ENCODE measurements at places on chromosomes 13 and 19. TPM values are rescaled to one million over a fixed set of nuclear protein-coding genes. Genes with fewer than 3 reads are reported as not detected.
A peak's percentile ranks its signal among the peaks of the same experiment; 100 is the strongest.

DNA sequence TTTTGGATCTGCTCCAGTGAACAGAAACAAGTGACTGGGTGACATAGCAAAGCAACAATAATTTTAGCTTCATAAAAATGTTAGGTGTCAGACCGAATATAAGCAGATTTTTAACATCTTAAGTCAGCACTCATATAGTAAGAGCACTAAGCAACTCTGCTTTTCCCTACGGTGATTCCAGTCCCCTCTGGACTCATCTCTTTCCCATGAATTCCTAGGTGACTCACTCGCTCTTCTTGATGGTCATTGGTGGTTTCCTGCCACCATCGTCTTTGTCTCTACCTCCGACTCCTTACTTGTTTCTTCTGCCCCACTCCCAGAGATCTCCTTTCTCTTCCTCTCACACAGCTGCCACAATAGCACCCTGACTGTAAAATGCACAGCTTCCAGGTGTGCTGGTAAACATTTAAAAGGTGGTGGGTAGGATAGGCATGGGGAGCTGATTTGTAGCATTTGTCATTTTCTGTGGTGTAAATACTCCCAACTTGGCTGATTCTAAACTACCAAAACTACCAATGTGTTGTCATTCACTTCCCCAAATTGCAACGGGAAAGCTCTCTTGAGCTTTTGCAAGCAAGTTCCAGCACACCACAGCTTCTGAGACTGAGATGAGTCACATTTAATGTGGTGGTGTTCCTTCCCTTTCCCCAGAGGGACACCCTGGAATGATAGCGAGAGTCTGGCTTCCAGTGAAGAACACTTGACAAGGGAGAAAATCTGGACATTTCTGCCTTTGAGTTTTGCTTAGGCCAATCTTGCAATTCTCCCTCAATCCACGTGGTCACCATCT is 42.8 kb upstream of the CLDN10 start:
- DNase-seq, result no peak

DNA sequence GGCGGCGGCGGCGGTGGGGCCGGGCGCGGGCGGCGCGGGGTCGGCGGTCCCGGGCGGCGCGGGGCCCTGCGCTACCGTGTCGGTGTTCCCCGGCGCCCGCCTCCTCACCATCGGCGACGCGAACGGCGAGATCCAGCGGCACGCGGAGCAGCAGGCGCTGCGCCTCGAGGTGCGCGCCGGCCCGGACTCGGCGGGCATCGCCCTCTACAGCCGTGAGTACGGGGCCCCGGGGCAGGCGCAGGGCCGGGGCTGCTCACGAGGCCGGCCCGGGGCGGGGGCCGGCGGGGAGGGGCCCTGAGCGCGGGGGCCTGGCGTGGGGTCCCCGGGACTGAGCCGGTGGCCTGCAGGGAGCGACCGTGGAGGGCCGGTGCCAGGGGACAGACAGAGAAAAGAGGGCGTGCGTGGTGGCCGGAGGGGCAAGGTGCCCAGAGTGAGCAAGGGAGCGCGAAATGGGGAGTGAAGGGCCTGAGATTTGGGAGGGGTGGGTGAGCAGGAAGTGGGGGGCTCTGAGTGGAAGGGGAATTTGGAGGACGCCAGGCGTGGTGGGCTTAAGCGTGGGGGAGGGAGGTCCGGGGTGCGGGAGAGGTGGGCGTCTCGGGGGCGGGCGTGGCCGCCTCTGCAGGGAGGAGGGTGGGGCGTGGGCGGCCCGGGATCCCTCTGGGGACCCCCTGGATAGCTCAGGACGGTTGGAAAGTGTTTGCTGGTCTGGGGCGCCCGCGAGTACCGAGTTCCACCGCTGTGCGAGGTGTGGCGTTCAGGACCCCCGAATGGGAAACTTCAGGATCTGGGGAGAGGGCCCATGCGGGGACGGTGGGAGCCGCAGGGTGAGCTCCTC is 575 bp downstream of the CARM1 start:
- DNase-seq, result no peak

DNA sequence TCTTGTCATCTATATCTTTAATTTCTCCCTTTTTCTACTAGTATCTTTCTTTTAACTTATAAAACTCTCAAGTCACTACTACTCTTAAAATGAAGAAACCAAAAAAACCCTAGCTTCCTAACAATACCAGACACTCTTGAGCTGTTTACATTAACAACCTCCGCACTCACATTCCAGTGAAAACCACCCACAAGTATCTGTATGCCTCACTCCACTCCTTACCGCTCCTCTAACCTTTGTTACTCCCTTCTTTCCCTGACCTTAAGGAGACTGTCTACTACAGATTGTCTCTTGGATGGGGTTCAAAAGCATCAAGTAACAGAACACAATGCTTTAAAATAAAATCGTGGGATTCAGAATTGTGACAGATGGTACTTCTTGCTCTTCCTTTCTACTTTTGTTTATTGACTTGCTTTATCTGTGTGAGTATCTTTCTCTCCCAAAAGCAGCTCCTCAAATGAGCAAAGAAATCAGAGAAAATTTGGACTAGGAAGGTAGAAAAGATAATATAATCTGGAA is 110.0 kb upstream of the FBXL3 start:
- no peak for DNase-seq

DNA sequence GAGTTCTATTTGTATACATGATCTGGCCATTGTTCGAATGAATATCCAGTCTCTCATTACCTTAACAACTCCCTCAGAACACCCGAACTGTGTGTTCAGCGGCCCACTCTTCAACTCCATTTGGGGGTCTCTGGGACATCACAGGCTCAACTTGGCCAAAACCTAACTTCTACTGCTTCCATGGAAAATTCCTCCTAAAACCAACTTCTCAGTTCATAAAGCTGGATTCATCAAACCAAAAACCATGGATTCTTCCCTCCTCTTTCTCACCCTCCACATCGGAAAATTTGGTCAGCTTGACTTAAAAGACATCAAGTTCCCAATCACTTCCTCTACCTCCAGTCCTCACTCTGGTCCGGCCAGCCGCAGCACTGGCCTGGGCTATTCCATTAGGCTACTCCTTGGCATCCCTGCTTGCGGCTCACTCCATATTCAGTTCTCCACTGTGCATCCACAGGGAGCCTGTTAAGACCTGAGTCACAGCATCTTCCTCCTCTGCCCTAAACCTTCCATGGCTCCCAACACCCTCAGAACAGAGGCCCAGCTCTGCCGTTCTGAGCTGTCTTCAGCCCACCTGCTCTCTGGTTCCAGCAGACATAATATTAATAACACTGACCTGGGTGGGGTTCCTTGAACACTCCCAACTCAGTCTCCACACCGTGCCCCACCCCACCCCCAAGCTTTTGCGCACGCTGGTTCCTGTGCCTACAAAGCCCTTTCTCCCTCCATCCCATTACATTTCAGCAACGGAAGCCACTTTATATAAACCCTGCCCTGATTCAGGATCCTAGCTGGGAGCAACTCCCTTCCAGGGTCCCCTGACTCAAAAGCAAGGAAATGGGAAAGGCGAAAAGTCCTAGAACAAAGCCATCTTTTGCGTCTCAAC is 1.1 kb downstream of the ZNF792 start:
- no peak for DNase-seq

Gene METTL21C
- not detected for total RNA-seq

DNA sequence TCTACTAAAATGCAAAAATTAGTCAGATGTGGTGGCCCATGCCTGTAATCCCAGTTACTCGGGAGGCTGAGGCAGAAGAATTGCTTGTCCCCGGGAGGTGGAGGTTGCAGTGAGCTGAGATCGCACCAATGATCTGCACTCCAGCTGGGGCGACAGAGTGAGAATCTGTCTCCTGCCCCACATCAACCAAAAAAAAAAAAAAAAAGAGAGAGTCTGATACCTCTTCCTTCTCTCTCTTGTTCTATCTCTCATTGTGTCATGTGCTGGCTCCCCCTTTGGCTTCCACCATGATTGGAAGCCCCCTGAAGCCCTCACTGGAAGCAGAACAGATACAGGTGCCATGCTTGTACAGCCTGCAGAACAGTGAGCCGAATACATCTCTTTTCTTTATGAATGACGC is 20.4 kb downstream of the CLEC11A start:
- DNase-seq, result no peak

Gene KLK13
- 3.2 TPM for total RNA-seq

GRCh38 chr19:15197942-15198341 is 2.9 kb downstream of the NOTCH3 start:
- DNase-seq, result no peak

Gene ZNF229
- total RNA-seq, result not detected

GRCh38 chr19:15508035-15508710 is at the start of gene CYP4F22:
Gene CYP4F22, plus strand, starts transcription at chr19:15508525. Its CDS starts 16,812 bp downstream, at chr19:15525337.
- no peak for DNase-seq

Gene CRYL1
- 26.5 TPM for total RNA-seq

DNA sequence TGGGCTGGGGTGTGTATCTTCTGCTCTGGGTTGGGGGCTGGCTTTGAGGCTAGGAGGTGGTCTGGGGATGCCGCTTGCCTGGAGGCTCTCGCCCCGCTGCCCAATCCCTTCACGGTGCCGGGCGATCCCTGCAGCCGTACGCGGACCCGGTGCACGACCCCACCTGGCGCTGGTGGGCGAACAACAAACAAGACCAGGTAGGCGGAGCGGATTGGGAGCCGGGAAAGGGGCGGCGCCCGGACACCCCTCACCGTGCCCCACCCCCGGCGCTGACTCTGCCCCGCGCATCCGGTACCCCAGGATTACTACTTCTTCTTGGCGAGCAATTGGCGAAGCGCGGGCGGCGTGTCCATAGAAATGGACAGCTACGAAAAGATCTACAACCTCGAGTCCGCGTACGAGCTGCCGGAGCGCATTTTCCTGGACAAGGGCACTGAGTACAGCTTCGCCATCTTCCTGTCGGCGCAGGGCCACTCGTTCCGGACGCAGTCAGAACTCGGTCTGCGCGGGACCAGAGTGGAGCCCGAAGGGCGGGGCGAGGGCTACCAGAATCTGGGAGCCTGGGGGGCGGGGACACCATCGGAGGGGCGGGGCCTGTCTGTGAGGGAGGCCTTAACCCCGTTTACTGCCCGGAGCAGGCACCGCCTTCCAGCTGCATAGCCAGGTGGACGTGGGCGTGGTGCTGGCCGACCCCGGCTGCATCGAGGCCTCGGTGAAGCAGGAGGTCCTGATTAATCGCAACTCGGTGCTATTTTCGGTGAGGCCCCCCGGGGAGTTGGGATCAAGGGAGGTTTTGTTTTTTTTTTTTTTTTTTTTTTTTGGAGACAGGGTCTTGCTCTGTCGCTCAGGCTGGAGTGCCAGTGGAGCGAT is 12.1 kb upstream of the PSMD8 start:
- DNase-seq, result peak; percentile 58

Gene PLIN5
- 8.1 TPM for total RNA-seq

Gene RASGRP4
- not detected for total RNA-seq

Gene KLK1
- total RNA-seq, result 3.3 TPM

GRCh38 chr13:35909837-35910540 is 221.2 kb downstream of the DCLK1 start:
- no peak for DNase-seq

Gene TPT1
- 2,859 TPM for total RNA-seq

DNA sequence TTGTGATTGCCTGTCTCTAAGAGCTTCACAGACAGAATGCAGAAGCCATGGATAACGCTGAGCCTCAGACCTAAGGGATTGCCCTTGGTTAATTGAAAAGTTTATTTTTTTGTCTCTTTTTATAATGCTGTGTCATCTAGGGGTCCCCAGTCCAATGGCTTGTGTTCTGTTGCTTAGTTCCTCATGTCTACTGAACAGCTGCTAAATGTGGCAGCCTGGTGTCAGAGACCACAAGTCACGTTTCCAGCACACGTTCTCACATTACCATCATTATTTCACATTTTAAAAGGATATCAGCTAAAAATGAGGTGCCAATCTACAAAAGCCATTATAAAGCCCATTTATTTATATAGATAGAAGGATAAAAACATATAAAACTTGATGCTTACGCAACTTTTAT is 1362.0 kb downstream of the PCDH9 start:
- DNase-seq, result no peak

DNA sequence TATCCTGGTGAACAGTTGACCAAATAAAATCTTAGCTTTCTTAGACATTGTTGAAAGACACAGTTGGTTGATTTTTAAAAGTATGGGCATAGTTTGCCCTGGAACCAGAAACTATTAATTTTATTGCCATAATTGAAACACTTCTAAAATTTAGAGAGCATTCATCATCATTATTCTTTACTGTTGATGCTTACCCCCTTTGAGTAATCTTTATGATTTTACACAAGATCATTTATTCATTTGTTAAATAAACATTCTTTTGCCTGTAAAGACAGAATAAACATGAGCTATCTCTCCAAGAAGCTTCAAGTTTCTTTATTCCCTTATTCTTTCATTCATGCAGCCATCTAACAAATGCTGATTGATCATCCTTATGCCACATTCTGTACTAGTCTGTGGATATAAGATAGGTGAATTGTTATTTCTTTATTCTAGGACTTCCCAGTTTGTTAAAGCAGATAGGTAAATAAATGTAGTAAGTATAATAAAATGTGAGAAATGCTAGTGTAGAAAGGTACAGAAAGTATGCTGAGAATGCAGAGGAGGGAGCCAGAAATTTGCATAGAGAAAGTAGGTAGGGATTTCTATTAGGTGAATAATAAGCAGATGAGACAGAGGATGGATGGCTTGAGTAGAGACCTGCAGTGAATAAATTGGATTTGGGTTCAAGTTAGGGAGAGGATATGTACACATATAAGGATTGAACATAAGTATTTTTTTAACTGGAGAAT is 8.2 kb downstream of the SERTM1 start:
- DNase-seq, result no peak

GRCh38 chr13:96415831-96416385 is 326.0 kb downstream of the HS6ST3 start:
- DNase-seq, result no peak

DNA sequence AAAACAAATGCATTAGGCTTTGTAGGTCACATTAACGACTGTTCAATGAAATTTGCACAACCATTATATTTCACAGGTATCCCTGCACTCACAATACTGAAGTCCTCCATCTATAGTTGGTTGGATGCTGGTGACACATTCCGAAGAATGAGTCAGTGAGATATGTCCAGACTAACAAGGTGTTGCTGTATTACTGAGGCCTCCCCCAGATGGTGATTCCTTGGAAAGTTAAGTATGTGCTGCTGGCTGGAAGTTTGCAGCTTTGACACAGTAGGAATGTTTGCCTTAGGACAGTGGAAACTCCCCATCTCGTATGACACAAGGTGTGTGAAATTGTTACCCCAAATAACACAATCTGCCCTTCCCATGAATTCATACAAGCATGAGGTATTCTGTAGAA is 46.6 kb downstream of the FGF14 start:
- DNase-seq, result no peak

- DNase-seq, result no peak
Observed at GRCh38 chr19:22446605-22447004, 24.5 kb upstream of the ZNF98 start.

Measured in HCT116 (cell line).